ENCODE measurements at places on chromosomes 1 and 21.

GRCh38 chr1:22920734-22921451 lies 51.8 kb downstream of the LACTBL1 start:
- no peak for DNase-seq

DNA sequence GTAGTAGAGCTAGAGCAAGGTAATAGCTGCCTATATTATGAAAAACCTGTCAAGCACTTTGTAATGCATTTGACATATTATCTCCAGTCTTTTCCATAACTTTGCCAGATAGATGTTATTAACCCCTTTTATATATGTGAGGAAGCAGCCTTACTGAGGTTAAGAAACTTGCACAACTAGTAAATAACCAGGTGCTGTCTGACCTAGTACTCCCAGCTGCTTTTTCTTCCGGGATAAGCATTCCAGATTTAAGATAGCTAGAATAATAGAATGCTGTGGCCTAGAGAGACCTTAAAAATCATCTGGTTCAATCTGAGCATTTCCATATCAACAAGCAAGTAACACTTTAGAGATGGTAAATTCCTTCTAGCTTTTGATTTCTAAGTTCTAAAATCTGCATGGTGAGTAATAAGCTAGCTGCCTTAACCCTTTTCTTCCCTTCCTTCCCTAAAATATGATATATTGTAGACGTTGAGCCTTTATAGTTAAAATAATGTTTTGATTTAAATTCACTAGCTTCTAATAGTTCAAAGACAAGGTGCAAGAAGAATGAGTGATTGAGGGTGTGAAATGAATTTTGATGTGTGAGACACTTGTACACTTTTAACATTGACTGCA lies 1.8 kb downstream of the SH3GLB1 start:
- peak; percentile 68 for DNase-seq

DNA sequence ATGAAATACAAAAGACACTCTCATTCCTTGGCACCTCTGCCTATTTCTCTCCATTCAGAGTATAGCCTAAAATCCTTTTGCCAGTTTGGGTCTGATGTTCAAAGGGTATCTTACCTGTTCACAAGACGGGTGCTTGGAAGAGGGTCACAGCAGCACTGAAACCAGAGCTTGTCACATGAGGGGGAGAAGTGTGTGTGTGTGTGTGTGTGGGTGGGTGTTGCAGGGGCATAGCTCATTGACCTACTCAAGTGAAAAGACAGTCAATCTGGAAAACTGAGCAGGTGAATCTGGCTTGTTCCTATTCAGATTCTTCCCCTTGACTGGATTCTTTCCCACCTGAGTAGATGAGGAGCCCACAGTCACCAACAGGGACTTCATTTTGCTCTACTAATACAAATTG lies 63.9 kb downstream of the KCTD3 start:
- no peak for DNase-seq

- no peak for DNase-seq
These were observed 33.5 kb downstream of the SYF2 start for GRCh38 chr1:25198663-25199252.

GRCh38 chr1:26827663-26828062 lies 1.2 kb downstream of the ZDHHC18 start:
- no peak for DNase-seq

DNA sequence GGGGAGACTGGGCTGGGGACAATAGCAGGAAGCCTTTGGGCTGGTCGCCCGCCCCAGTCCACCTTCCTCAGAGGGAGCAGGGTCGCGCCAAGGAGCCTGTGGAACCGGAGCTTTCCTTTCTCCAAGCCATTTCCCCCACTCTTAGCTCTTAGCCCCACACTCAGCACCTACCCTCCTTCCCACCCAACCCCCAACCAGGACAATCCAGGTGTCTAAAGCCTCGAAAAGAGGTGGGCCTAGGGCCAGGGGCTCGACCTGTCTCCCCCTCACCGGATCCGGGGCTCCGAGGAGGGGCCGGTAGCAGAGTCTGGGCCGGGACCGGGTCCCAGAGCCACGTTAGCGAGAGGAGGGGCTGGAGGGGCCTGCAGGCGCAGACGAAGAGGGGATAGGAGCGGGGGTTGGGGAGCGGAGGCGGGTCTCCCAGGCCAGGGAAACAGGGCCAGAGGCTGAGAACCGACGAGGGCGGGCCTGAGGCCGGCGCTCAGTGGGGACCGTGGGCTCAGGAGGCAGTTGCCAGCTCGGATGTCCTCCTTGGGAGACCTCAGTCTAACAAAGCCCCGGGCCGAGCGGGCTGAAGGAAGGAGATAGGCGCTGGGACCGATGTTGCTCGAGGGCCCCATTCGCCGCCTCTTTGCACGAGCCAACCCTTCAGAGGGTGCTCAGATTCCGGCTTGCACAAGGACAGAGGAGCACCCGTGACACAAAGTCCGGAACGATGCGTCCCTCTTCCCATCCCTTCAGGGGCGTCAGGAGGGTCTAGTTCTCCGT lies 943 bp downstream of the SEMA6C start:
- DNase-seq: no peak

GRCh38 chr1:65980237-65980636 lies 187.5 kb downstream of the PDE4B start:
- no peak for DNase-seq

- no peak for DNase-seq
These were observed 776 bp downstream of the ITSN1 start for GRCh38 chr21:33642896-33643657.

- no peak for DNase-seq
These were observed 184.1 kb upstream of the DUSP10 start for GRCh38 chr1:221925947-221926346.

DNA sequence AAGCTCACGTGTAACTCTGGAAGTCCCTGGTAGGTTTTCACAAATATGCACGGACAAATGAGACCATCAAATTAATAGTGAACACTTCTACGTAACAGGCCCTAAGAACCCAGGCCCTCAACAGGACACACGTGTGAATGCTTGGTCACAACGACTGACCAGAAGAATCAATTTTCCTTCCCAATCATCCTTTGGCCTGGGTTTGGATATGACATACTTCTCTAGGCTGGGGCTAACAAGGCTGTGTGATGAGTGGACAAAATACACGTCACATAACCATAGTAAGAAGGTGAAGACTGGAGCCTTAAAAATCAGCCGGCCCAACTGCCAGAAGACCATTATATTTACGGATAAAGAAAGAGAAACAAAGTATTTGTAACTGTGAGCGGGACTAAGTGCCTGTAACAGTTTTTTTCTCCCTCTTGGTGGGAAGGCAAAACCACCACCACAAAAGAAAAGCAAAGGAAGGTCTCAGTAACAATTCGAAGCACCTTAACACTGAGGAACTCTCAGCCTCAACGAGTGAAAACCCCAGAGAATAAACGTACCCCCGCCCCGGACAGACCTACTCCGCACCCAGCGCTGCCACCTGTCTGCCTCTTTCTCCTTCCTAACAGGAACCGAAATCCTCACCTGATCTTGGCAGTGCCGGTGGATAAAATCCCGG lies 450 bp downstream of the SDE2 start:
- DNase-seq: no peak

DNA sequence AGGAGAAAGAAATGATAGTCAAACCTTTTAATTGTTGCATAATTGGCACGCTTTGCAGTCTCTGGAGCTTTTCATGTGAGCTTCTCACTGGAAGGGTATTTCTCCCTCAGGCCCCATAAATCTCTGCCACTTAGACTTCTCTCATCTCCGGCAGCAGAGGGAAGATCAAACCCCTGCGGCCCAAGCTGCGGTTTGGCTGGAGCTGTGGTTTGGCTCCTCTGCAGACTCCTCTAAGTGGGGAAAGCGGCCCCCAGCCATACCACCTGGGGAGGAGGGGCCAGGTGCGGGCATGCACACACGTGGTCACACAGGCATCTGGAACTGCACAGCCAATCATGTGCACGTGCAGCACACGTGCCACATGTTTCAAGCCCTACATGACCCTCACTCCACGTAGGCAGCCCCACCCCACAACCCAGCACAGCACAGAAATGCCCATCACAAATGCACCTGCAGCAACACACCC lies 58.3 kb downstream of the UBE2T start:
- peak; percentile 91 for DNase-seq

Measured in PC-9 (cell line).